ENCODE measurements at places on chromosomes 7 and 10.

DNA sequence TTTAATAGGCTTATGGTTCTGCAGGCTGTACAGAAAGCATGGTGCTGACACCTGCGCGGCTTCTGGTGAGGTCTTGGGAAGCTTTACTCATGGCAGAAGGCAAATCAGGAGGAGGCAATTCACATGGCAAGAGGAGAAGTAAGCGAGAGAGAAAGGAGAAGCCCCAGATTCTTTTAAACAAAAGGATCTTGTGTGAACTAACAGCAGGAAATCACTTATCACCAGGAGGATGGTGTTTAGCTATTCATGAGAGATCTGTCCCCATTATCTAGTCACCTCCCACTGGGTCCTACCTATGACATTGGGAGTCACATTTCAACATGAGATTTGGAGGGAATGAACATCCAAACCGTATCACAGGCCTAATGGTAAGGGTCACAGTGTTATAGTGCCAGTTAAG, 678.0 kb upstream of the KCND2 start:
- peak; percentile 40 for DNase-seq

- no peak for DNase-seq
Observed at GRCh38 chr7:92137557-92137956, 3.3 kb upstream of the CYP51A1 start.

DNA sequence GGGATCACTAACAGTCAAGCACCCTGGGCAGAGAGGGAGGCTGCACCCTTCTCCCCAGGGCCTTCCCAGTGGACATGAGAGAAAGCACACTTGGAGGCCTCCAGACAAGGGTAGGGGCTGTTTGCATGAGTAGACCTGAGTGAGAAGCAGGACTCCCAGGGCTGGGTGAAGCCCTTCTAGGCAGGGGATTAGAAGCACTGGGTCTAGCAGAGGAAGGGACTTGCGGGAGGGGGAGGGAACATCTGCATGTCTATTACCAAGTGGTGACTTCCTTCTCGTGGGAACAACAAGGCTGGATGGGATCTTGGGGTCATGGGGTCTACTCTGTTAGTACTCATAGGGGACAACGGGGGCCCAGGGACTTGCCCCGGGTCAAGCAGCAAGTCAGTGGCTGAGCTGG, 67.8 kb downstream of the EMX2 start:
- DNase-seq: peak; percentile 8

GRCh38 chr10:117130346-117130745, 7.7 kb downstream of the VAX1 start:
- no peak for DNase-seq

DNA sequence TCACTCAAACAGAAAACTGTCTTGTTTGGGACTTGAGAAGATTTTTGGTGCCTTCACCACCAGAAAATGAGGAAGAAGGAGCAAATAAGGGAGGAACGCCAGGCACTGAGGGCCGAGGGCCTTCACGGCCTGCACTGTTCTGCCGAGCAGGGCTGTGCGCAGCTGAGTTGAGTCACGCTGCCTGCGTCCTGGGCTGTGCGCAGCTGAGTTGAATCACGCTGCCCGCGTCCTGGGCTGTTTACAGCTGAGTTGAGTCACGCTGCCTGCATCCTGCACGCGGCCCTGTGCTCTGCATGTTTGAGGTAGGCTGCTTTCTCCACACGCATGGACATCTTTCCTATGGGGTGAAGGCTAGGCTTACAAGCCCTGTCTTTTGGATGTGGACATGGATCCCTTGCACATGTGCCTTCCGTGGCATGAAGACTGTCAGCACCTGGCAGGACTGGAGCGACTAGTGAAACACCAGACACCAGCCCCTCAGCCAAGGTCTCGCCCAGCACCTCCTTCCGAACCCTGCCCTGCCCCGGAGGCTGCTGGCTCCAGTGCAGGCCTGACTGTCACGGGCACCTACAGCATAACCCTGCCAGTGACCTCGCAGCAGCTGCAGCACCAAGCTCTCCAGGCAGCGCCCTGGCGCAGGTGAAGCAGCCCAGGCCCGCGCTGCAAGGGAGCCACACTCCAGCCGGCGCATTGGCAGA, 96.7 kb downstream of the HTR5A start:
- DNase-seq: no peak

DNA sequence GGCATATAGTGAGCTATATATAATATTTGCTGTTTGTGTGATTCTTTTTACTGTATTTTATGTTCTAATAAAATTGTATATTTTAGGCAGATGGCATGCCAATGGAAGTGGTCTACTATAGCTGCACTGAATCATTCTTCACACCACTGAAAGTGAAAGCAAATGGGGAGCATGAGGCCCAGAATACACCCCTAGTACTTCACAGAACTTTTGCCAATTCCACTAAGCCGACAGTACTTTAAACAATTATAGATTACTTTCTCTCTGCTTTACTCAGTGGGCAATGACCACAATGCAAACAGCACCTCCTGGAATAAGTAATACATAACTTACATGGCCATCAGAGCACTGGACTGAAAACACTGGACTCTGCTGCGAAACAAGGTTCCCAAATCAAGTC, 70.2 kb downstream of the ANKRD26 start:
- DNase-seq: no peak
